ENCODE measurements at places on chromosomes 6 and 20. TPM values are rescaled to one million over a fixed set of nuclear protein-coding genes. Genes with fewer than 3 reads are reported as not detected.

DNA sequence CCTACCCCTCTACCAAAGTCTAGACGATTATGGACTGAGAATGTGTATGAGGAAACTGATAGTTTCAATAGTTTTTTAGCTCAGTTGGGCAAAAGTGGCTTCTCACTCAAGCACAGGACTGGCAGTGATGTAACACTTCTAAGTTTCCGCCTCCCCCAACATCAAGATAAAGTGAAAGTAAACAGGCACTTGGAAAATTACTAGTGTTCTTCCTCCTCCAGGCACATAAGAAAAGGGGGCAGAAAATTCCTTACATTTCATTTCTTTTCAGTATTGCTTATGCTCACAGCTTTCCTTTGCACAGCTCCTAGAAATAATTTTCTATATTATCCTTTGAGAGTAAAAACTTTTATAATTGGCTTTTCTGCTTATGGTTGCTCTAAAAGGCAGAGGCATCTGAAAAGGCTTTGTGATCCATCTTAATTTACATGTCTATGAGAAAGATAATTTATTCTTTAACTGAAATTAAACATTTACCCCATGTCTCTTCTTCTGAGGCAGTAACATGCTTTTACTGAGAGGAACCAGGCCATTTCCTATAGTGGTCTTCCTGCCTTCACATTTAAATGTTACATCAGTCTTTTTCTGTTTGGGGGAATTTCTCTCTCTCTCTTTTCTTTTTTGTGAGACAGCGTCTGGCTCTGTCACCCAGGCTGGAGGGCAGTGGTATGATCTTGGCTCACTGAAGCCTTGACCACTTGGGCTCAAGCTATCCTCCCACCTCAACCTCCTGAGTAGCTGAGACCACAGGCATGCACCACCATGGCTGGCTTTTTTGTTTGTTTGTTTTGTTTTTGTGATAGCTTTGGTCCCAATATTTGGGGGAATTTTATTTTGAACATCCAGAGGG is 65.0 kb upstream of the EEF1A1 start:
- peak; percentile 74 for DNase-seq

DNA sequence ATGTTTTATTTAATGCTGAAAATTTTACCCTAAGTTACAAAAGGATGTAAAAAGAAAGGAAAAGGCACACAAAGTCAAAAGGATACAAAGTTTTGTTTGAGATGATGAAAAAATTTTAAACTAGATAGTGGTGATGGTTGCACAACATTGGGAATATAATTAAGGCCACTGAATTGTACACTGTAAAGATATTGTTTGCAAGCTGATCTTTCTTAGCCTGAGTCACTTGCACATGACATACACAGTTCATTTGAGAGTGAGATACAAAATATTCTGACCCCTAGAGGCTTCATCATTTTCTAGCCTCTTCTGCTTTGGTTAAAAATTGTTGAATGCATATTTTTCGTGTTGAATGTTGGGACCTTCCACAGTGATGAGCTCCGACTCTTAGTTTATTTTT is 462.6 kb downstream of the HDGFL1 start:
- DNase-seq: no peak

DNA sequence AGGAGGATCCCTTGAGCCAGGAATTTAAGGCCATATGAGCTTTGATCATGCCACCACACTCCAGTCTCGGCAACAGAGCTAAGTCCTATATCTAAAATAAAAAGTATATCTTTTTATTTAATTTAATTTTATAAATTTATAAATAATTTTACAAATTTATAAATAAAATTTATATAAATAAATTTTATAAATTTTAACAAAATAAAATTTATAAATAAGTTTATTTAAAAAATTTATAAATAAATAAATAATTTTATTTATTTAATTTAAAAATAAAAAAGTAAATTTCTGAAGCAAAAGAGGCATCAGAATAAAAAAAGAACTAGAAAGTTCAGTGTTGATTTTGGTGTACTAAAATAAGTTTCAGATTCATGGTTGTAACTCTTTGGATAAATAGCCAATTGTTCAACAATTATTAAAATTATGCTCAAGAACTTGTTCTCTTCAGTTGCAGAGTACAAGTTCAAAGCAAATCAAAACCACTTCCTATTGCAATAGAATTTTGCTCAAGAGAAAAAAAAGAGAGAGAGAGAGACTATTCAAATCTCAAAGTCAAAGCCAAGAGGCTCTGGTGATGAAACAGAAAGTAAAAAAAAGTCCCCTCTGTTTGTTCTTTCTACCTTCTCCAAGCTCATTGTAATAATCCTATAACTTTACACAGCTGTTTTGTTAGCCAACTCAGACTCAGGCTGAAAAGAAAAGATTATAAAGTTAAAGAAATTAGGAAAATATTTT is 547.5 kb upstream of the ADGRB3 start:
- peak; percentile 1 for DNase-seq

DNA sequence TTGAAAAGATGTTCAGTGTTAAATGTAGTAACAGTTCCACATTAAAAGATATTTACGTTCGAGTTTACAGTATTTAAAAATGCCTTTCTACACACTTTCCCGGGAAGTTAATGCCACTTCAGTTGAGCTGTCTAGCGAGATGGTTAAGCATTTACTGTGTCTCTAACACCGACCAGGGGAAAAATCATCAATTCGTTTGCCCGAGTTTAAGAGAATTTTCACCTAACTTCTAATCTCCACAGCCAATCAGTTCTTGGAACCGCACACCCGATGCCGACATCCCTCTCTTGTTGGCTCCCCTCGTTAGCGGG is 58.2 kb downstream of the FAM217A start:
- no peak for DNase-seq

DNA sequence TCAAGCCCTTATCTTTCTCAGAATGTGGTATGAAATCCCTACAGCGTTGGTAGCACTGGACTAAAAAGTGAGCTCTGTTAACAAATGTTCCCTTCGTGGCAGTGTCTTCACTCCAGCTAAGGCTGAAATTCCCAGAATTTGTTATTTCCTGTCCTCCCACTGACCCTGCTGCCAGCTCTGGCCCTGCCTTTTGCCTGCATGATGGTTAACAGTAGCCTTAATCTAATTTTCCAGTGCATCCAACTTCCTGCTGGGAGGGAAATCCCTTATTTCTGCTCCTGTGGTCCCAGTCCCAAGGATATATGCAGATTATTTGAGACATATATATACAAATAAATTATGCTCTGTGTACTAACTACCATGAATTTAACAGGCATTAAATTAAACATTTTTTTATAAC is 157.2 kb upstream of the CARMIL1 start:
- peak; percentile 55 for DNase-seq

GRCh38 chr20:8209061-8209460 is 77.0 kb downstream of the PLCB1 start:
- no peak for DNase-seq

OPRL1 gene
- total RNA-seq: 0.62 TPM

- no peak for DNase-seq
Observed at GRCh38 chr6:124987999-124988591, 25.9 kb downstream of the RNF217 start.

DNA sequence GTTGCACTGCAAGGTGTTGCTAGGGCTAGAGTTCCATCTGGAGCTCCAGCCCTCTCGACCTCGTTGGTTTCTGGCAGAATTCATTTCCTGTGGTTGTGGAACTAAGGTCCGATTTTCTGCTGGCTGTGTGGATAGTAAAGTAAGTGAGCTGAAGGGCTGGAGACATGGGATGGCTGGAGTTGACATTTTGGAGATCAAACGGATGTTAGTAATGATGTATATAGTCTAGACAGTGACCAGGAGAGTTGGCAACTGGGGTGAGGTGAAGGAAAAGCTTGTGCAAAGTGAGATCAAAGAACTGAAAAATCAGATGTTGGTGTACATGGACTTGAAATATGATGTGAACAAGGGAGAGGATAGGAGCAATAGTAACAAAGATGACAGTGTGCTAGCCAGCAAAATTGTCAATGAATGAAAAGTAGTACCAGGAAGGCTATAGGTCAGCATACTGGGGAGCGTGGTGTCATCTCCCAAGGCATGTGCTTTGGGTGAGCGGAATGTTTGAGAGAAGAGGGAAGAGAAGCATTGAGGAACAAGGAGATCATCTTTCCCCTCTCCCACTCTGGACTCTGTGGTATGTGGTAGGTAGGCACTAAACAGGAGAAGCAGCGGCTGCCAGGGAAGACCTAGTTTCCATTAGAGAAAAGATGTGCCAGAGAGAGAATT is 7.8 kb downstream of the QRSL1 start:
- no peak for DNase-seq

- no peak for DNase-seq
Observed at GRCh38 chr20:42968746-42969145, 221.0 kb downstream of the PTPRT start.

DNA sequence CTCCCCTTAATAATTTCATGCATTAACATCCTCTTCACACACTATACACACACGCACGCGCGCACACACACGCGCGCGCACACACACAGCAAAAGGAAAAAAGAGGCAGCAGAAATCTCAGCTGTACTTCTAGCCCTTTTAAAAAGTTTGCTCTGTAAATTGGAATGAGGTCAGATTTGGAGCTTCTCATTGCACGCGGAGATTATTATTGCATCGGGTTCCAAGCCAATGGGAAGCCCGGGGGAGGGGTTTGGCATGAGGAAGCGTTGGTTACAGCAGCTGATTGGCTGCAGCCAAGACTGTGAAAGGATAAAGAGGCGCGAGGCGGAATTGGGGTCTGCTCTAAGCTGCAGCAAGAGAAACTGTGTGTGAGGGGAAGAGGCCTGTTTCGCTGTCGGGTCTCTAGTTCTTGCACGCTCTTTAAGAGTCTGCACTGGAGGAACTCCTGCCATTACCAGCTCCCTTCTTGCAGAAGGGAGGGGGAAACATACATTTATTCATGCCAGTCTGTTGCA is at the start of gene SOX4:
SOX4 (plus strand) TSS at position 340 of the 515 bp plus-strand sequence. CDS start 784 bp downstream, outside the sequence.
- peak; percentile 100 for DNase-seq

- peak; percentile 76 for DNase-seq
Observed at GRCh38 chr6:45946352-45946751, 69.3 kb downstream of the CLIC5 start.

TFAP2D gene
- total RNA-seq: not detected
